ENCODE measurements at places on chromosomes 12 and 14.

- no peak for DNase-seq
Measured at GRCh38 chr14:24565766-24566165, 10.3 kb downstream of the CTSG start.

DNA sequence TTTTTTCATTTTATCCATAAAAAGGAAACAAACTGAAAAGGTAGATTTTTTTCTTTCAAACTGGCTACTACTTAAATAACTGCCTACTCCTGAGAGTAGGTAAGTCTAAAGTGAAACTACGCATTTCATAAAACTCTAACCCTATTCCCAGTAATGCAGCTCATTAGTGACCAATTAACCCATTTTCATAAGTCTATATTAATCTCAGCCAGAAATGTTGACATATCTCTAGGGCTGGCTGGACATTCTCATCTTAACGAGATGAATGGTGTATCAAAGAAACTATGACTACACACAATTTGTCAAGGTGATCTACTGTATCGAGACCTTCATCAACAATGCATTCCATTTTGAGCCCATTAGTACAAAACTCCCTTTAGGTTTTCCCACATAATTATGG is 57.2 kb downstream of the EPS8 start:
- no peak for DNase-seq

- no peak for DNase-seq
Measured at GRCh38 chr12:12022306-12022936, 48.3 kb upstream of the BCL2L14 start.

DNA sequence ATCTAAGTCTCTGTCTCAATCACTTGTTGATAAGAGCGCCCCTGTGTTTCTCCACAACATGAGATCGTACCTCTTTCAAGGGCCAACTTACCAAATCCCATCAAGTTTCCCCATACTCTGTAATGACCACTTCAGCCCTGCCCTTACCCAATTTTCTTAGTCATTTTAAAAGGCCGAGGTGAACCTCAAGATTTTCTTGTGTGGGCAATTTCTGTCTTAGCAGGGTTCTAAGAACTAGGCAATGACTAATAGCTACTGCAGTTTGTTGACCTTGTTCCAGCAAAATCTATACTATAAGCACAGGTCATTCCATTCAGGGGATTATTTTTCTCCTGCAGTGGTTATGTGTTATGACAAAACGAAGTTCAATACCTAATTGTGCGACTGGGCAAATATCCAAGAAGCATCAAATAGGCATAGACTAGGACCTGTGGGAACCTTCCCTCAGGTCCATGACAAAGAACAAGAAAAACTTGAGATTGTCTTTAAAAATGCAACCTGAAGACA is 359.8 kb downstream of the PCNX1 start:
- DNase-seq, result no peak

GRCh38 chr12:127401005-127401404 is 866.0 kb upstream of the TMEM132C start:
- DNase-seq, result no peak

DNA sequence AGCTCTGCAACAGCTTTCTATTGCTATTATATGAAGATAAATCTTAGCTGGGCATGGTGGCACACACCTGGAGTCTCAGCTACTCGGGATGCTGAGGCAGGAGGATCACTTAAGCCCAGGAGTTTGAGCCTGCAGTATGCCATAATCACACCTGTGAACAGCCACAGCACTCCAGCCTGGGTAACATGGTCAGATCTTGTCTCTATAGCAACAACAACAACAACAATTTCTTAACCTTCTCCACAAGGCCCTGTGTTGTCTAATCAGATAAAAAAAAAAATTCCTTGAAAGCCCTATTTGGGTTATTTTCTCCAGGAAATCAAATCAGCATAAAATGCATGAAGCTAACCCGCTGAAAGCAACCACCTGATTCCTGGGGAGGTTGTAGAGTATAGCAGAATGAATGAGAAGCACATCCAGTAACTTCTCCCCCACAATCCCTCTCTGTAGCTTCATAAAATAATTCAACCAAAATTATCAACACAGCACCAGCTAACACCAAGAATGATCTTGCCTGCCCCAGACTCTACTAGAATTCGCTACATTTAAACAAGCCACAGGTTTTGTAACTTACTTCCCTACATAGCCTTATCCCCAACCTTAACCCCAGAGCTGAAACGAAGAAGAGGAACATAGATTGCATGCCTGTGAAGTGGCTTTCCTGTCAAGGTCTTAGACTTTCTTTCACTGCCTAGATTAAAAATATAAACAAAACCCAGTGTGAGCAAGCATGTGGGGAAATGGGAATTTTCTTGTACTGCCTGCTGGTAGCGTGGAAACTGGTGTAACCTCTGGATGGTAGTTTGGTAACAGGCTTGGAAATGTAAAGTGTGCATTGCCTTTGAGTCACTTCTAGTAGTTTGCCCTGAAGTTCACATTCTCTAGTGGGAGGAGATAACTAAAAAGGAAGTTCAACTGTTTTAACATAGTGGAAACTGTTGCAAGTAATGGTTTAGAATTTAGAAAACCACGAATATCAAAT is 6.0 kb upstream of the STK38L start:
- DNase-seq, result no peak
